ENCODE measurements at places on chromosomes 2 and 18.

GRCh38 chr2:40734797-40735196, 282.9 kb upstream of the SLC8A1 start:
- DNase-seq = no peak

DNA sequence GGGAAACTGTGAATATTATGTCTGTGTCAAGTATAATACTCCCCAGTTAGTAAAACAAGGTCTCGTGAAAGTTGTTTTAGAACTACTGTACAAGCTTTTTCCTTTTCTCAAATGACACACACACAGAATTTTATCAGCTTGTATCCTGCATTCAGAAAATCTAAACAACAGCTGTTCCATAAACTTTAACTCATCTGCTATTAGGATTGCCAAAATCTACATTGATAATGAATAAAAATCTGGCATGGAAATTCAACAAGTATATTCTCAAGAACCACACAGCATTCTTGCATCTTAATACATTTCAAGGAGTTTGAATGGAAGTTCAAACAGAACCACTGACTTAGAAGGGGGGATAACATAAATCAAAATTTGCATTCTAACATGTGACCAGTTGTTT, 151.2 kb downstream of the SLC39A10 start:
- DNase-seq = no peak

- DNase-seq = peak; percentile 2
Observed at GRCh38 chr2:160918906-160919503, 241.2 kb upstream of the TANK start.

GRCh38 chr2:158575051-158575635, 118.4 kb downstream of the PKP4 start:
- DNase-seq = no peak

DNA sequence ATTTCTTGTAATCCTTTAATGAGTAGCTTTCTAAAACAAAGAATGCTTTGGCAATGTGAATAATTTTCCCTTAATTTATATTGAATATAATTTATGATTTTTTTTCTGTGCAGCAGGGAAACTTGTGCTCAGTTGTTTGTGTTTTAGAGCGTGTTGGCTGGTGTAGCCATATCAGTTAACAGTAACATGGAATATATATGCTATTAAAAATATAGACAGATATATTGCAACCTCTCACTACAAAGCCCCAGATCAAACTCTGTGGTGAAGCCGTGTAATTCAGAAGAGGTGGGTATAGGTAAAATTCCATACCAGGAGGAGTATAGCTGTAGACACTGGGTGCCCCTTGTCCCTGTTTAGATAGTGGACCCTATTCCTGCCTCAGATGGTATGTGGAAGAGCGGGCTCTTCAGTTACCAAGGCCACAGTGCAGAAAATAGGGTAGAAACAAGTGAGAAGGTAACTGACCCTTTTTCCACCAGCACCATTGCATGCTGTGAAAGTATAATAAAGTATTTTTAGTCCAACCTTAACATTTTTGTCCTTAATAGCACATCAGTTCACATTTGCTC, 18.1 kb upstream of the RASGRP3 start:
- no peak for DNase-seq

GRCh38 chr18:7202169-7202568, 28.7 kb upstream of the LRRC30 start:
- DNase-seq = no peak

DNA sequence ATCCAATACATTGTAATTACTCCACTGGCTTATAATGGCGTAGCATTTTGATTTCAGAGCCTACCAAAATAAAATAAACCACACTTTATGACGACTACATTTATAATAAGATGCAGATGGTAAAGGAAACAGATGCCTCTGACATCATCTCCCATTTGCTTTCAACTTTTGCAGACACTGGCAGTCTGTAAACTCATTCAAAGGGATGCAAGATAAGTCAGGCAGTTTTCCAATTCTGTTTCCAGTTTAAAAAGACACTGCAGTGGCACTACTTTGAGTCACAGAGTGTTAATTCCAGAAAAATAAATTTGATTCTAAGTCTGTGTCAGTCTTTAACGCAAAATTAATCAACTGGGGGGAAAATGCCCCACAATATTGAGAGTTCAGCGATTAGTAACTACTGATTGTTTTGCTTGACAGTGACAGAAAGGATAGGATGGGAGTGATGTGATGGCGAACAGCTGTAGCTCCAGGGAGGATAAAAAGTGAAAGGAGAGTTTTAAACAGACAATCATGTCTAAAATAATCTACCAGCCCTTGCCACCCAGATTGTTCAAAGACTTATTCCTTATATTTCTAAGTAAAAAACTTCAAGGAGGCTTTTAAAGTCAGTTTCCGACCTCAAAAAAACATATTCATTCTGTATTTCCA, 6.7 kb downstream of the DSEL start:
- no peak for DNase-seq

- DNase-seq = no peak
Observed at GRCh38 chr18:47872426-47872825, 58.0 kb downstream of the SMAD2 start.

DNA sequence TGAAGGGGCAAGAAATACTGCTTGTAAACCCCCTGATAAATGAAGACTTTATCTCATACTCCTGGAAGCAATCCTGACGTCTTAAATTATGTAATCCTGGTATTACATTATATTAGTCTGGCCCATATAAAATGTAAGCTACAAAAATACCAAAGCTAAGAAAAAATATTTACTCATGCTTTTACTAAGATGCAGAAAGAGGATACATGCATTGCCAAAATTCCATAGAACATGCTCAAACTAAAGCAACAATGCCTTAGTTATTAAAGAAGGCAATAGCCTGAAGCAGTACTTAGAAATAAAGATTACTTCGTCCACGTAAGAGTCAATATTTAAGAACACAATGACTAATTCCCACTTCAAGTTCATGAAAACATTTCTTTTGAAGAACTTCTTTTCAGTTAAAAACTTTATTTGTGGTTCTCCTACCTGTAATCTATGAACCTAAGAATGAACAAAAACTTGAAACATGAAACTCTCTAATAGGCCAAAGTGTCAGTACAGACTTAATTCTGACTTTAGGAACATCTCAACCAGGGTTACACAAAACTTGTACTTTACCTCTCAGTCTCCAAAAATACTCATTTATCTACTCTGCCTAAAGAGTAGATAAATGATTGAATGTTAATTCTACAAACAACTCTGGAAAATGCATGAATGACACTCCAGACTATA, 117.3 kb downstream of the THADA start:
- no peak for DNase-seq
